ENCODE measurements at places on chromosomes 6 and 20.

DNA sequence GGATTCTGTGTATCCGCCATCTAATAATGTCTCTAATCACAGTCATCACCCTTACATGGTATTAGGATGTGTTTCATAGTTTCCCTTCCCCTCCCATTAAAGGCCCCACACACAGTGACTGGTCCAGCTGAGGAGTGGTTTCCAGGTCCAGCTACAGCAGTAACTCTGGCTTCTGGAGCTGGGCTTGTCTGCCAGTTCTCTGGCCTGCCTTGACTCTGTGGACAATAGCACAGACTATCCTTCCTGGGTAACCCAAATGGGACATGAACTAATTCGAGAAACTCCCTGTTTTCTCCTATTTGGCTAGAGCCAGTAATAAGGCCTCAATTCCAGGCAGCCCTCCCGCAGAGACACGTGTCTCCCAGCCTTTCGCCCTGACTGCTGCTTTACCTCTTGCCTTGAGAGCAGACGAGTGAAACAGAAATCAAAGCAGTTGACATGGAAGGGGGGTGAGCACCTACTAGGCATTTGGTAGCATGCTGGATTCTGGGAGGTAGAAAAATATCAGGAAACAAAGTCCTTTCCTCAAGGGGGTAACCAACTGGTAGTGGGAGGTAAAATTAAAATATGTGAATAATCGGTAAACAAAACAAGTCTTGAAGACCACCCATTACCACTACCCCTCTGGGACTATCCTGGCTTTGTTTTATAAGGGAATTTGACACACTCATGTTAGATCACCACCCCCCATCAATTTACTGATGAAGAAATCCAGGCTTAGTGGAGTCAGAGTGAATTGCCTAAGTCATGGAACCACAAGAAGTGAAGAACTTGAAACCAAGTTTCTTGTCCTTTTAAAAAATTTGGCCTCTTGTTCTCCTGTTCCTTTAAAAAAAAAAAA lies 1.2 kb downstream of the TRAF3IP2 start:
- DNase-seq: no peak

DNA sequence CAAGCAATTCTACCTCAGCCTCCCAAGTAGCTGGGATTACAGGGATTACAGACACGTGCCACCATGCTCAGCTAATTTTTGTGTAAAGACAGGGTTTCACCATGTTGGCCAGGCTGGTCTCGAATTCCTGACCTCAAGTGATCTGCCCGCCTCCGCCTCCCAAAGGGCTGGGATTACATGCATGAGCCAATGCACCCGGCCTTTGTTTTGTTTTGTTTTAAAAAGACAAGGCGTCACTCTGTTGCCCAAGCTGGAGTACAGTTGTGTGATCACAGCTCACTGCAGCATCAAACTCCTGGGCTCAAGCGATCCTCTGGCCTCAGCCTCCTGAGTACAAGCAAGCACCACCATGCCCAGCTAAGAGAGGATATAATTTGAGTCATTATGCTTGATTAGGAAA lies 5.4 kb downstream of the SERINC3 start:
- no peak for DNase-seq

DNA sequence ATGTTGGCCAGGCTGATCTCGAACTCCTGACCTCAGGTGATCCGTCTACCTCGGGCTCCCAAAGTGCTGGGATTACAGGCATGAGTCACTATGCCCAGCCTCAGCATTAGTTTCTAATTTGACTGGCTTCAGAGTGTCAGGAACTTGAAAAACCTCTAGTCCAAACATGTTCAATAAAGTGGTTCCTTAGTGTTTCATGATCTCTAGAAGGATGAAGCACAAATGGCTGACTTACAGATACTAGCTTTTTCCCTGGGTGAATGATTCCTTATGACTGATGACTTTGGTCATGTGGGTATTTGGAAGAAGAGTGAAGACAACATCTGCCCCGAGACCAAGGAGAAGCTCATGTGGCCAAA lies 16.4 kb downstream of the GLYATL3 start:
- no peak for DNase-seq

DNA sequence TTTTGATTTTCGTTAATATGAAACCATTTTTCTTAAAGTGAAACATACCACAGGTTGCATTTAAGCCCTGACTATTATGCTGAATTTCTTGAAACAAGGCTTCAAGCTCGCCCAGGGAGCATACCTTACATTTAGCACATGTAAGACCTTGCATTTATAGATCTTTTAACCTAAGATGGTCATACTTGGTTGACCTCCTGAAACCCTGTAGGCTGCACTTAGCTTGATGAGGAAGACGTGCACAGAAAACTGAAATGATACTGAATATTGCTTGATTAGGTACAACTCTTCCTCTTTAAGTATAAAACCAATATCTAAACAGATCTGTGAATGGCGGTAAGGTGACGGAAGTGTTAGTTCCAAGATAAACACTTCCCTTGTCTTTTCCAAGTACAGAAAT lies 82.2 kb downstream of the CTNNBL1 start:
- DNase-seq: no peak

- DNase-seq: no peak
These were observed 362.6 kb downstream of the EPM2A start for GRCh38 chr6:145372671-145373151.

GRCh38 chr6:136014454-136015437 lies 163.2 kb downstream of the PDE7B start:
- no peak for DNase-seq

- DNase-seq: no peak
These were observed 16.4 kb upstream of the KIFC1 start for GRCh38 chr6:33375143-33375671.

GRCh38 chr6:166284640-166285039 lies 23.6 kb downstream of the PRR18 start:
- no peak for DNase-seq

- DNase-seq: no peak
These were observed 1.1 kb downstream of the ZNF165 start for GRCh38 chr6:28081486-28081751.

DNA sequence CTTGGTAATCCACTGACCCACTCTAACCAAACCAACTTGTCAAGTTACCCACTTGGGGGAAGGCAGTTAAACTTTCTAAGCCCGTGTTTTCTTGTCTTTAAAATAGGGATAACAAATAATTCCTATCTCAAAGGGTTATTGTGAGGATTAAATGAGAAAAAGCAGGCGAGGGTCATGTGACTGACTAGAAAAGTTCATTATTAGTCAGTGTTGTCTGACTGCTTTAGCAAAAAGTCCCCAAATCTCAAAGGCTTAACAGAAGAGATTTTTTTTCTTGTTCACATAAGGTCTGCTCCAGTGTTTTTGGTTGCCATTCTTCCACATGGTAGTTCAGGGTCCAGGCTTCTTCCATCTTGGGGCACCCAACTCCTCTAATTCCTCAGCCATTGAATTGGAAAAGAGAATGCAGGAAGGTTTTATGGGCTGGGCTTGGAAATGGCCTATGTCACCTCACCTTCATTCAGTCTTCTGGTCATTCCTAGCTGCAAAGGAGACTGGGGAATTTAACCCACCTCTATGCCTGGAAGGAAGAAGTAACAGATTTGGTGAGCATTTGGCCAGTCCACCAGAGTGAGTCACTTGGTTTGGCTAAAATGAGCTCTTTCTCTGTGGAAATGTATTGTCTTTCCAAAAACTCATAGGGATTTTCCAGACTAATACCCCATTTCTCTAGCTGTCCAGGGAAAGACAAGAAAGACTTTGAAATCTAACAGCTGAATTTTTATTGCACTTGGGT lies 77.0 kb downstream of the CAP2 start:
- DNase-seq: no peak

- no peak for DNase-seq
These were observed 24.0 kb downstream of the RNF146 start for GRCh38 chr6:127290391-127291265.

DNA sequence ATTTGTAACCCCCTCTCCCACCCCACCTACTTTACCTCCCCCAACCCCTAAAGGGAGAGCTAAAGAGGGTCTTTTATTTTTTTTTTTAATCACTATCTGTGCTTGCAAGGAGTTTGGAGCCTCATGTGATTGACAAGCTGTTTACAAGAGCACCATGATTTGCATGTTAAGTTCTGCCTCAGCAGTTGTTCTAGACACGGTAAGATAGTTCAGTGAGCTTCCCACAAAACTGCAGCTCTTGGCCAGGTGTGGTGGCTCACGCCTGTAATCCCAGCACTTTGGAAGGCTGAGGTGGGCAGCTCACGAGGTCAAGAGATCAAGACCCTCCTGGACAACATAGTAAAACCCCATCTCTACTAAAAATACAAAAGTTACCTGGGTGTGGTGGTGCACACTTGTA lies 5.0 kb upstream of the PXDC1 start:
- no peak for DNase-seq

DNA sequence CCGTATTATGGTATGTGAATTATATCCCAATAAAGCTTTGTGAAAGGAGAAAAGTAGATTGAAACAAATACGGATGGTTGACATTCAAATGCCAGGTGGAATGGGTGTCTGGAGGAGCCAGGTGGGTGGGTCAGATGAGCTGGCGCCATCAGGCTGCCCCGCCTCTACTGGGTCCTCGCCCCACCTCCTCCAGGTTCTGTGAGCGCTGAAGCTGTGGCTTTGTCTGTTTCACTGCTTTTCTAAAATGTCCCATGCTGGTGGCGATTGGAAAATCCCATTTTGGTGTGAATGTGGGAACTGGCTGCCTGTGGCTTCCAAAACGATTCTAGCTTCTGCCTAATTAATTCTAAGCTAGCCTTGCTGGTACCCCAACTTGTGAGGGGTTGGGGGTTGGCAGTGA lies 16.5 kb downstream of the DUSP22 start:
- DNase-seq: no peak

DNA sequence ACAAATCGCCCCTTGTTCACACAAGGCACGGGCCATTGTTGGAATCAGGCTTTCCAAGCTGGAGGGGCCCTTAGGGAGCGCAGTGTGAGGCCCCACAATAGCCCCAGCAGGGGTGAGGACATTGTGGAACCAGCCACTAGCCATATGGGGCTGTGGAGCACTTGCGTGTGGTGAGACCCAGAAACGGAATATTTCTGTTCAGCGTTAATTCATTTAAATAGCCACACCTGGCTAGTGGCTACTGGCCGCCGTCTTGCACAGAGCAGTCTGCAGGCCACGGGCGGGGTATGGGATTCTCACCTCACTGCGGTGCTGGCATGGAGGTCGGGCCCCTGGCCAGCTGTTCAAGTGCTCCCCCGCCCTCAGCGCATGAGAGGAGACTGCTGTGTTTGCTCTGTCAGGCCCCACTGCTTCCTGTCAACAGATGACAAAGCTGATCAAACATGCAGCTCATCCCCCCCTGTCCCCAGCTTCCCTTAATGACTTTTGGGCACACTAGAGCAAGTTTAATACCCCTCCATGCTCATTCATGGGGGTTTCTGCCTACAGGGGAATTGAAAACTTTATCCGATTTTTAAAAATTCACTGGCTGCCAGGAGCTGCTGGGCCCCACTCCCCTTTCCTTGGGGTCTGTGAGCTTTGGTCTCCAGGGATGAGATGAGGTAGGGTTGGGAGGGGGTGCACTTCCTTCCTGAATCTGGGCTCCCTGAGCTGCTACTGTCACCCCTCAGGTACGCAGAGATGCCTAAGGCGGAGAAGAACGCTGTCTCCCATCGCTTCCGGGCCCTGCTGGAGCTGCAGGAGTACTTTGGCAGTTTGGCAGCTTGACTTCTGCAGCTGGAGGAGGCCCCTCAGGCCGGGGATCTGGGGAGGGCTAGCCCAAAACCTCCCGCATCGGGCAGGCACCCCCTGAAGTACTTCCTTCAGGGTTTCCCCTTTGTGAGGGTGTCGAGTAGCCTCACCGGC lies 13.6 kb downstream of the ITPA start:
- DNase-seq: no peak

GRCh38 chr6:161137839-161138542 lies 135.9 kb downstream of the AGPAT4 start:
- no peak for DNase-seq

GRCh38 chr6:28910901-28911690 lies 12.7 kb downstream of the TRIM27 start:
- DNase-seq: no peak

GRCh38 chr6:652865-653264 lies 4.0 kb downstream of the HUS1B start:
- no peak for DNase-seq

GRCh38 chr6:128397996-128398395 lies 122.4 kb downstream of the PTPRK start:
- no peak for DNase-seq

- DNase-seq: no peak
These were observed 70.2 kb downstream of the EYA2 start for GRCh38 chr20:46964618-46965455.

GRCh38 chr6:121201105-121201504 lies 133.2 kb downstream of the TBC1D32 start:
- DNase-seq: no peak

DNA sequence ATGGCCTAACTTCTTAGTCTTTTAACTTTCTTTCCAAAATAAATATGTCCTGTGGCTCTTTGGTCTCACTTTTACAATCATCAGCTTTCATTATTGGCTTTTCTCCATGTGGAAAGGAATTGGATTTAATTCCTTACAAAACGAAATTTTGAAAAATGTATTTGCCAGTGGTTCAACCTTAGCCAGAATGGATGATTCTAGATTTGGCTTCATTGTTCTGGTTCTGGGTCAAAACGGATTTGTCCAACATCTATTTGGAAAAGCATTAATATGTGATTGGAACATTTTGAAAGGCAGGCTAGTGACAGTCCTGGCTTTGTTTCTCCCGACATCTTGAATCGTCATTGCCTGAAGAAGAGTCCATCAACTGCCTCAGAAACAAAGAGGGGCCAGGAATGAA lies 59.2 kb downstream of the TENT5A start:
- DNase-seq: no peak

GRCh38 chr20:37506152-37506725 lies 14.8 kb upstream of the NNAT start:
- DNase-seq: no peak

- DNase-seq: no peak
These were observed 28.2 kb upstream of the ECI2 start for GRCh38 chr6:4163408-4164116.

DNA sequence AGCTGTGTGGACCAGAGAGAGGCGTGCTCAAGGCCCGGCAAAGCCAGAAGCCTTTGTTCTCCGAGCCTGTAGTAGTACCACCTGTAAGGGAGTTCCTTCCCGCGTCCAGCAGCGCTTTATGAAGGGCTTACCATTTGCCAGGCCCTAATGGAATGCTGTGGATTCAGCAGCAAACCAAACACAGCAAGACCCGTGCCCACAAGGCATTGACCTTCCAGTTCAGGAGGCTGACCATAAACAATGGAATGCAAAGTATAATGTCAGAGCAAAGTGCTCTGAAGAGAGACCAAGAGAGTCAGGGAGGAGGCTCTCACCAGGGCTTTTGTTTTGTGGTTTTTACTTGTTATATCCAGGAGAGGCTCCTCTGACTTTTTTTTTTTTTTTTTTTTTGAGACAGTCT lies 209.8 kb downstream of the ZMYND8 start:
- DNase-seq: no peak

- no peak for DNase-seq
These were observed 236.2 kb downstream of the BTBD9 start for GRCh38 chr6:38403548-38403947.

GRCh38 chr20:20362774-20363433 lies 5.0 kb upstream of the INSM1 start:
- no peak for DNase-seq

GRCh38 chr6:31725502-31726350 lies 2.6 kb downstream of the MPIG6B start:
- DNase-seq: no peak

GRCh38 chr6:54053881-54054391 lies 57.3 kb upstream of the MLIP start:
- DNase-seq: no peak

GRCh38 chr6:136094812-136095211 lies 155.3 kb downstream of the MTFR2 start:
- DNase-seq: no peak

All from stimulated activated CD4-positive, alpha-beta T cell treated with anti-CD3 and anti-CD28 coated beads, Interleukin-4, amount 100 ng/mL, for 4 hours (primary cell).